ENCODE measurements at places on chromosomes 7 and 10. TPM values are rescaled to one million over a fixed set of nuclear protein-coding genes. Genes with fewer than 3 reads are reported as not detected.

CRYGN gene
- not detected for total RNA-seq

NEURL1 gene
- 0.08 TPM for total RNA-seq

DNA sequence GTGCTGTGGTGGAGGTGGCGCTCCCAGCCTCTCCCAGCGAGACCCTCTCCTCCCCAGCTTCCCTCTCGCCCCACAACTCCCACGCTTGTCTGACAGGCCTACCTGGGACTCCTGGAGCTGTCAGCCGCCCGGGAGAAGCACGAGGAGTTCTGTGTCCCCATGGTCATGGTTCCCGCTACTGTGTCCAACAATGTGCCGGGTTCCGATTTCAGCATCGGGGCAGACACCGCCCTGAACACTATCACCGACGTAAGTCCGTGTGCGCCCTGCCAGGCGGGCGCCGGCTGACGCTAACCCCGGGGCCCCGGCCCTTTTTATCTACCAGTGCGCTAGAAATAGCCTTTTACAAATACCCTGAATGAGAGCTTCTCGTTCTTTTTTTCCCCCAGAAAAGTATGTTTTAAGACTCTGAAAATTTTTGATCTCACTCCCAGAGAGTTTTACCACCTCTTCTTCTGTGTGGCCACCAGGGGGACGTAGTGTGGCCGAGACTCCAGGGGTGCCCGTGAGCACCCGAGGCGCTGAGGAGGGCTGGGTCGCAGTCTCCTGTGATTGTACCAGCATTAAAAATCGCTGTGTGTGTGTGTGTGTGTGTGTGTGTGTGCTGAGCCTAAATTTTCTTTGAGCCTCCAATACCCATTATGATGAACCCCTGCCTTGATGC is 52.6 kb downstream of the PFKP start:
- DNase-seq = no peak

FBXL13 gene
- 1.2 TPM for total RNA-seq

DNA sequence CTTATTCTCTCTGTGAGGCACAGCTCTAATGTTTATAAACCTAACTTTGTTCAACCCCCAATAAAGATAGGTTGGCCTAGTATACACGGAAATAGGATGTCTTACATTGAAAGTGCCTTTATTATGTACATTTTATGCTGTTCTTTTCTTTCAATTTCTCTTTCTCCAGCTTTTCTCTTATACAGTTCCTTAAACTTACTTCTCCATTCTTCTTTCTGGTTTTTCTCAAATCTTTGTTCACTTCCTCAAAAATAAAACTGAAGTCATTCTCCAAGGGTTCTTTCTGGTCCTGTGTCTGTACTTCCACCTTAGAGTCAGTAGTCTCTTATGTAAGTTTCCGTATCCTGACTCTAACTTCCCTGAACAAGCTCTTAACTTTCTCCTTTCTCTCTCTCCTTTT is 29.2 kb upstream of the NAMPT start:
- DNase-seq = no peak

- no peak for DNase-seq
Measured at GRCh38 chr10:5545778-5546710, 21.3 kb downstream of the CALML3 start.

DNA sequence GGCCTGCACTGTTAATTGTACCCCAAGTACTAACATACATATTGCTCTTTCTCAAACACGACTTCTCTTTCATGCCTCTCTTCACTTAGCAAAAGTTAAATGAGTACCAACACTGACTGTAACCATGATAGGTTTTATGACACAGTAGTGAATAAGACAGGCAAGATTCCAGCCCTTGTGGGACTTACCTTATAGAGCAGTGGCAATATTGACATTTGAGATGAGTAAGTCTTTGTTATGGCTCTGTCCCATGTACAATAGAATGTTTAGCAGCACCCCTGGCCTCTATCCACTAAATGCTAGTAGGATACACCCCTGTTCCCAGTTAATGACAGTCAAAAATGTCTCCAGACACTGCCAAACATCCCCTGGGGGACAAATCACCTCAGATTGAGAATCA is 11.9 kb upstream of the COL1A2 start:
- DNase-seq = no peak

GRCh38 chr10:14486777-14487487 is 156.2 kb upstream of the FRMD4A start:
- DNase-seq = no peak

GRCh38 chr7:128735436-128735835 is 3.7 kb upstream of the CALU start:
- no peak for DNase-seq

DNA sequence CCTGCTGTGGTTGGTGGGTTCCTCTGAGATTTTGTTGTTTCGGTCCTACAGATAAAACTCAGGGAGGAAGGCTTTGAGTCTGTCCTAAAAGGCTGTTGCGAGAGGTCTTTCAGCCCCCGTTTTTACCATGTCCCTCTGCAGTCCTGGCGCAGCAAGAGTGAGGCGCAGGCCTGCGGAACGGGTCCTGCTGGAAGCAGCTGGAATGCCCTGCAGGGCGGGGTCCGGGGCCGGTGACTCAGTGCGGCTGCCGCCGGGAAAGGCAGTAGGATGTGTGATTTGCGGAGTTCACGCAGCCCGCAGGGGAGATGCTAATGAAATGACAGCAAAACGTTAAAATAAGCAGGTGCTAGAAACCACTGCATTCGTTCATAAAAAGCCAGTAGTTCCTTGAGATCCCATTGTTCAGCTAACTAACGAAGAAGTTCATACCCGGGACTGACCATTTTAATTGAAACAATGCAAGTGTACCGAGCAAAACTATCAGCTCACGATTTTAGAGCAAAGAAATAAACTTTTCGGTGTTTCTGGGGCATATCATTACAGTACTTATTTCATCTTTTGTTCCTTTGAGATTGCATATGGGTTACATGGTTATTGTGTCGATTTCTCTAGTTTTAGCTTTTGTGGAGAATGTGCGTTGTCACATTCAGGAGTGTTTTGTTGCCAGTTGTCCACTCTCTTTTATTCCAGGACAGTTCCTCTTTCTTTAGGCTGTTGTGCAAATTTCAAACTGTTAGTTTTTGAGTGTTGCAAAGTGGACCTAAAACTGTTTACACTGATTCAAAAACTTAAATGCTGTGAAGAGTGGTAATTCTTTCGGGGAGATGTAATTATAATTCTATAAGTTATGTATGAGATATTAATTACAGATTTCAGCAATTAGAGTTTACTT is 783 bp downstream of the ANLN start:
- DNase-seq = peak; percentile 39

Data from heart left ventricle (tissue), 16 donors.